ENCODE measurements at places on chromosomes 7 and 10.
A peak's percentile ranks its signal among the peaks of the same experiment; 100 is the strongest.

- DNase-seq: no peak
These were observed 9.7 kb downstream of the SP8 start for GRCh38 chr7:20776942-20777341.

GRCh38 chr7:150556521-150557138 is 10.6 kb upstream of the GIMAP4 start:
- DNase-seq: no peak

GRCh38 chr10:131979821-131980270 is 1.9 kb downstream of the BNIP3 start:
- no peak for DNase-seq

- DNase-seq: no peak
These were observed 4.1 kb downstream of the IFIT2 start for GRCh38 chr10:89305766-89306433.

DNA sequence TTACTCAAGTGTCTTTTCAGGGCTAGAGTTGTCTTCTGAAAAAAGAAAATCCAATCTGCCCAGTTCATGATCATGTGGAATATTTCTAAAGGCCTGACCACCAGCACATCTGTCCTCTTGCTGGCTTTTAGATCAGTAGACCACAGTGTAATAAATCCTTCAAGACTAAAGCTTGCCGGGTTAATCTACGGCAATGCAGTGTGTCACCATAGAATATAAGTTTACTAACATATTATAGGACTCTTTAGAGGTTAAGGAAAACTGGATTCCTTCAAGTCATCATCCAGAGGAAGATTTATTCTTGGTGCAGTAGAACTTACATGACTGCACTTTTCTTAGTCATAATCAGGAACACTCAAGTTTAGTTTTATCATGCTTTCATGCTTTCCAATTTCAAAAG is 349.5 kb downstream of the SEMA3D start:
- no peak for DNase-seq

DNA sequence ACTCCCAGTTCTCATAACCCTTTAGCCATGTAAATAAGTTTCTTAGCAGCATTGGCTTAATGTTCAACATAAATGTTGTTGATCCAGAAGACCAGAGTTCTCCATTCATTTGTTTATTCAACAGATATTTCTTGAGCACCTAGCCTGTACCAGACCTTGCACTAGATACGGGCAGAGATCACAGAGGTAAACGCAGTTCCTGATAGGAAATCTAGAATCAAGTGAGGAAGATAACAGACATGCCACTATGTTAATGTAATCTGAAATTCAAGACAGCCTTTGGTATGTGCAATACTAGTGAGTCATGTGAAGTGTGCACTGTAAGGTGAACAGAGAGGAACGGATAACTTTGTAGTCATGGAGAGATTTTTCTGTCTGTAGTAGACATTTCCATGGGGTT is 3.0 kb downstream of the BUB3 start:
- no peak for DNase-seq

DNA sequence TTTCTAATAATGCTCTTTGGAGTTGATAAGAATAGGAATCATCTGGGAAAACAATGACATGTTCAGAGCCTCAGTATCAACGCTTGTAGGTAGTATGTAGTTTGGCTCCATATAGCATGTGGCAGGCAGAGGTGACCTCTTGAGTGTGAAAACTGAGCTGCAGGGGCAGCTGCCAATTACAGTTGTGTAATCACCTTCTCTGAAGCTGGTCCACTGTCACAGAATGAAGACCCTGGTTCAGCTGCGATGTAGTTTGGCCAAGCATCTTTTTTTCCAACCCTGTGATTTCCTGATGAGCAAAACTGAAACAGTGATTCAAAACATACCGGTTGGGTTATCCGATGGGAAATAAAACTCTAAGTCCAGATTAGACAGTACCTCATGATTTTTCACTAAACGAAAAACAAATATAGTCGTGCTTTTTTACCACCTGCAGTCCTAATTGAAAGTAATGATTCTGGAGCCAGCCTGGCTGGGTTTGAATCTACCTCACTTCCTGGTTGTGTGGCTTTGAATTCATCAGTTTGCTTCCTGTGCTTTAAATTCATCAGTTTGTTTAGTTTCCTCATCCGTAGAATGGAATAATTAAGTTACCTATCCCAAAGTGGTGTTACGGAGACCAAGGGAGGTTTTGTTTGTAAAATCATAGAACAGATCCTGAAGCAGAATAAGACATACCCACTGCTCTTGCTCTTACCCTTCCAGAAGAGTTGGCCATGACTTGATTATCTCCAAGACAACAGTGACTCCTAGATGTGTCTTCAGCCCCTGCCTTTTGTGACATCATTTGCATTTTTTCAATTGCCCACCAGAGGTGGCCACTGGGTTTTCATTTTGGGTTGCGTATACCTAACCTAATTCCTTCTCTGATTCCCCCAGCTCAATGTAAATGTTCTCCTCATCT is 87.4 kb downstream of the CELF2 start:
- no peak for DNase-seq

DNA sequence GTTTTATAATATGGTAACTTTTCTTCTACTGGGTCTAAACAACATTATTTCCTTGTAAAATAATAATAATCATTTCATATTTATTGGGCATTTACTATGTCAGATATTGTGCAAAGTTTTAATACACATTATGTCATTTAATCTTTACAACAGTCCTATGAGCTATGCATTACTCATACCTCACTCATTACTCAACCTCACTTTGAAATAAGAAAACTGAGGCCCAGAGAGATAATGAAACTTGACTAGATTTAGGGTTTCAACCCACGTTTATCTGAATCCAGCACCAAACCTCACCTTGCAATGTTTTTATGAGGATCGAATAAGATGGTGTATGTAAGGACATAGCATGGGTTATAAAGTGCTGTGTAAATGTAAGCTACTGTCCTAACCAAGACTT is 153.2 kb upstream of the SLC13A1 start:
- no peak for DNase-seq

- DNase-seq: no peak
These were observed 117.9 kb downstream of the FANK1 start for GRCh38 chr10:126014309-126014708.

GRCh38 chr7:136594739-136595144 is 273.7 kb upstream of the CHRM2 start:
- no peak for DNase-seq

GRCh38 chr10:110426294-110427181 is 71.2 kb upstream of the DUSP5 start:
- DNase-seq: no peak

DNA sequence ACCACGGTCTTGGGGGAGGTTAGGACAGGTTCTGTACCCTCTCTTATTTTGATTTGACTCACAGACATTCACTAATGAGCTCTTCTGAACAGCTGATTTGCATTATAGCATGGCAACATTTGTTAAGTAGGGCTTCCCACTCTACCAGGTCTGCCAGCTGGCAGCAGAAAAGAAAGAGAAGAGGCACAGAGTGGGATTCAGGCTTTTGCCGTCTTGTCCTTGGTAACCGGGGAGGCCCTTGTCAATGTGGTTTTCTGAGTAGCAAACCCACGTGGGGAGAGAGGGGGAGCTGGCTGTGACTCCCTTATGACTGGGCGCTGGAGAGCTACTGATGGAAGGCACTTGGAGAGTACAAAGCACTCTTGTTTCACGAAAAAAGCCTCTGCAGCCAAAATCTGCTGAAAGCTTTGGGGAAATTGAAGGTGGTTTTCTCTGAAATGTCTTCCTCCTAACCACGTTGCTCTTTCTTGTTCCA is 355.3 kb upstream of the GALNT17 start:
- DNase-seq: no peak

DNA sequence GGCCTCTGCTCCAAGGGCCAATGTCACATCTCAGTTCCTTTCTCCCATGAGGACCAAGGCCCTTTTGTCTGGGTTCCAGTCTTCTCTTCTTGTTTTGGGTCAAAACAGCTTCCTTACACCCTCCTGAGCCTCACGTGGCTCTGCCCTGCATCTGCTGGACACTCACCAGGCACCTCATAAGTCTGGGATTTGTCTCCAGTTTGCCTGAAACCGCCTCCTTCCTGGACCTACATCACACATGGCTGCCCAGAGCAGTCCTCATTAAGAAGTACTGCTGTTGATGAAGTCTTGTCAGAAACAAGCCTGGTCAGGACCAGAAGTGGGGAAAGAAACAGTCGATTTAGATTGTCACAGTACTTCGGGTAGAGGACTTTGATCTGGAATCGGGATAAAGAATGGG is 173.4 kb upstream of the BMPER start:
- DNase-seq: no peak

DNA sequence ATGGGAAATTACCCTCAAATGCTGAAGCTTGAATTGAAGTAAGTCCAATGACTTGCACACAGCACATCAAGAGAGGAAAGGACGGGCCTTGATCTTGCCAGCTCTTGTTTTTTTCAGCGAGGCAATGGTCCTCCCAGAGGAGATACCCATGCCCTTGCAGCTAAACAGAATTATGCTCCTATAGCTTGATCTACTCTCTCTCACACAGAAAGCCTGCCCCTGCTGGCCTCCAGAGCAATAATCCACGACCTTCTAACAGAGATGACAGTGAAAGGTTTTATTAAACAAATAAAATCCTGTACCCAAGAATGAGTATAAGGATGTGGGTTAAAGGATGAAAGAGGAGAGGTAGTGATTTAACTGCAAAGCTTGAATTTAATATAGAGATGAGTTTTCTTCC is 268.0 kb downstream of the ADRA2A start:
- DNase-seq: no peak

DNA sequence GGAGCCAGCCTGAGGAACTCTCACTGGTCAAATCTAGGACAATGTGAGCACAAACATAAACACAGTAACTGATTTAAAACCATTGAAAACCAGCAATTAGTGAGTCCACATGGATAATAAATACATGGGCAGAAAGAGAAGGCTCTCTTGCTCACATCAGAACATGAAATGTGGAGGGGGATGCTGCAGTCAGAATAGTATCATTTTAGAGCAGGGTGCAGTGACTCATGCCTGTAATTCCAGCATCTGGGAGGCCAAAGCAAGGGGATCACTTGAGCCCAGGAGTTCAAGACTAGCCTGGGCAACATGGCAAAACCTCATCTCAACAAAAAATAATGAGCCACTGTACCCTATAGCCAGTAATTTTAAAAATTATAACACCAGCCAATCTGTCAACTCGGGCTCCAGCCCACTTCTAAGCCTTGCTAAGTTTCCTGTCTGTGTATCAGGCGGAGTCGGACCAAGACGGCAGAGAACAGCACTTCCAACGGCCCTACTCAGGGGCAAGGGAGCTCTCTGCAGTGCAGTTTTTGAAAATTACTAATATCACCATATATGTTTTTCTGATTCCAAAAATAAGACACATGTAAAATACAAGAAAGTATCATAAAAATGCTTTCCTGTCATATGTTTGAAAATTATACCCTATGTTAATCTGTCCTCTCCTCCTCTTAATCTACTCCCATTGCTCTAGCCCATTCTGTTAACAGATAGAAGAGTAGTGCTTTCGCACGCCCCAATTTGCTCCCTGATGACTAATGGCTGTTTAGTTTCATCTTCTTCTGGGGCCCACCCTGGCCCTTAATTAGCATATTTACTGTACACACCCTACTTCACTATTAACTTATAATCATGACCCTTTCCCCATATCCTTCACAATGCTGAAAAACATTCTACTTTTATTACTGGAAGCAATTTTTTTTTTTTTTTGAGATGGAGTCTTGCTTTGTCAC is 17.1 kb downstream of the URGCP start:
- DNase-seq: peak; percentile 12

DNA sequence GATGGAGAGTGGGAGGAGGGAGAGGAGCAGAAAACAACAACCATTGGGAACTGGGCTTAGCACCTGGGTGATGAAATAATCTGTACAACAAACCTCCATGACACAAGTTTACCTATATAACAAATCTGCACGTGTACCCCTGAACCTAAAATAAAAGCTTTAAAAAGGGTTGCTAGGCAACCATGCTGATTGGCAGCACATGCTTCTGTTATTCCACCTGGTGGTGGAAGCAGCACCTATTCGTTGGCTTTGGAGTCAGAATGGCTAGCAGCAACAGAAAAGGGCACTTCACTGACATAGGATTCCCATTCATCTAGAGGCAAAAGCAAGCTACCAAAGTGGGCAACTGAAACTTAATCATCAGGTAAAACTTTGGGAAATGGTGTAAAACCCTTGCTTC is 57.1 kb downstream of the RELN start:
- no peak for DNase-seq

- no peak for DNase-seq
These were observed 87.8 kb downstream of the ZRANB1 start for GRCh38 chr10:125029584-125030242.

DNA sequence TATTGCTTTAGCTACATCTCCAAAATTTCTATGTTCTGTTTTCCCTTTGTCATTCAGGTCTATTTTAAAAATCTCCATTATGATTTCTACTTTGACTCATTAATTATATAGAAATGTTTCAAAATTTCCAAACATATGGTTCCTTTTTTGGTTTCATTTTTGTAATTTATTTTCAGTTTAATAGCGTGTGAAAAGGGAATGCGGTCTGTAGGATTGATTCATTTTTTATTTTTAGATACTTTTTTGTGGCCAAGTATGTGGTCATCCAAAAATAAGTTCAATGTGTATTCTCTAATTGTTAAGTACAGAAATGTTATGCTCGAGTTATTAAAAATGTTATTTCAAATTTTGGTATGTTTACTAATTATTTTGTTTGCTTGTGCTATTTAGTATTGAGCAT is 72.5 kb upstream of the ANKRD1 start:
- DNase-seq: no peak

- DNase-seq: no peak
These were observed 33.3 kb upstream of the LYZL2 start for GRCh38 chr10:30662814-30663213.

GRCh38 chr7:74617180-74617744 is 40.3 kb upstream of the GTF2I start:
- peak; percentile 5 for DNase-seq

DNA sequence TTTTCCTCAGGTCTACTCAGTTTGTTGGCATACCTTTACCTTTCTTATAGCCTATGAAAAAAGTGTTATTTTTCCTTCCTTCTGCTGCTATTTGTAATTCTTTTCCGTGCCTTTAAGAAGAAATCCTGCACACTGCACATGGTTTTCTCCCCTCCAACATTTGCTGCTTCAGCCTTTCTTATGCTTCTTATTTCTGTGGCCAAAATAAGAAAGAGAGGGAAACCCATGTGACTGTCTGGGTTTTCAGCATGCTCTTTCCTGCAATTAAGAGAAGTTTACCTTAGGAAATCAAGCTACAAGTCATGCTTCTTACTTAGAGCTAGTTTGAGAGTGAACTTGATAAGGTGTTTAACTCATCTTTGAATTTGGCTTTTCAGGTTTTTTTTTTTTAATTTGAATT is 11.0 kb downstream of the TBC1D12 start:
- no peak for DNase-seq
